ENCODE measurements at places on chromosomes 12 and 14.

- DNase-seq: no peak
These were observed 143.5 kb downstream of the PAX9 start for GRCh38 chr14:36805131-36805559.

DNA sequence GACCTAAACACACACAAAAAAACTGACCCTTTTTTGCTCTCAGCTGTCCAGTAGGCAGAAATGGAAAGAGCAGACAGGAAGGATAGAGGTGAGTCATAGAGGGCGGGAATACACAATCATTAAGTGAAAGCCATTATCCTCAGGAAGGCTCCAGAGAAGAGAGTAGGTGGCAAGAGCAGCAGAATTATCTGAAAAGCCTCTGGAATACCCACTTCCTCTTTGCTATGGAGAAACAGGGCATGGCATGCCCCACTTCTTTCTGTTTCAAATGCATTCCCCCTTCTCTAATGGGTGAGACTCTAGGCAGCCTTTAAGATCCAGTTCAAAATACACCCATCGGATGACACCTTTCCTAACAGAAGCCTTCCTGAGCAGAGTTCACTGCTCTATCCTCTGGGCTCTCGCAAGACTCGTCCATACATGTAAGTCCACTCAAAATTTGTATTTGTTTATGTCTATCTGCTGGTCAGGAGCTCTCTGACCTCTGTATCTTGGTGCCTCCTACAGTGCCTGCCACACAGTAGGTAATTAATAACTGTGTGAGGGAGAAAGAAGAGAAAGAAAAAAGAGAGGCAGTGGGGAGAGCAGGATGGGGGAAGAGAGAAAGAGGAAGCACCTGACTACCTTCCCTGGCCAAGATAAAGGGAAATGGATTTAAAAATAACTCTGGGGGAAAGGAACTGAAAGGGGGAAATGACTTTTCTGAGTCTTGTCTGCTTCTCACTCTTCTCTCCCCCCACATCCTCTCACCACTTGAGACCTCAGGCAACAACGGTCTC lies 8.5 kb downstream of the KLHL33 start:
- peak; percentile 36 for DNase-seq

DNA sequence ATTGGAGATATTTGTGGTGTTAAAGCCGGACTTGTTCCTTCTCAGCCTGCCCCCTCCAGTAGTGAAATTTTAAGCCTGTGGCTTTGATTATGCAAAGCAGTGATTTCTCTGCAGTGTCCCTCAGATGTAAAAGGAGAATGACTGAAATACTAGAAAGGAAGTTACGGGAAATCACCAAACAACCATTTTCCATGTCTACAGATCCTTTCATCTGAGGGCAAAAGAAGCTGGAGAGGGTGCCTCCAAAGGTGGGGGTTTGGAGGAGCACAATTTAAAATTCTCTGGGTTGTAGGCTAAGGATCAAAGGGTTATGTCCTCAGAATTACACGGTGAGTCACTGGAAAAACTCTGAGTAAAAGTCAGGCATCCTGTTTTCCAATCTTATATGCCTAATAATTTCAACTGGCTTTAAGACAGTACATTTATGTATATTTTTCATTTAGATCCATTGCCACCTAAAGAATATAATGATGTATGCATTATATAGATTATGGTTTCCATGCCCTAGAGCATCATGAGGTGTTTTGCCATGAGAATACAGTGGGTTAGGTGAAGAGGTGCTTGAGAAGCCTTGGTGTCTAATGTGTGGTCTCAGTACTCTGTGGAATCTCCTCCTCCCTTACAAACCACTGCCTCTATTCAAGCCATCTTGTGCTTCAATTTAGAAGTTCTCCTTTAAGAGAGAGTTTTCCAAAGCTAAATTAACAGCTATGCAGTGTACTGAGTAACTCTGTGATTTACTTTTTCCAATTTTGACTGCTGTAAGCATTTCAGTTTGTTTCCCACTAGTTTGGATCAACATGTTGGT lies 362.1 kb downstream of the RAD51B start:
- DNase-seq: no peak

DNA sequence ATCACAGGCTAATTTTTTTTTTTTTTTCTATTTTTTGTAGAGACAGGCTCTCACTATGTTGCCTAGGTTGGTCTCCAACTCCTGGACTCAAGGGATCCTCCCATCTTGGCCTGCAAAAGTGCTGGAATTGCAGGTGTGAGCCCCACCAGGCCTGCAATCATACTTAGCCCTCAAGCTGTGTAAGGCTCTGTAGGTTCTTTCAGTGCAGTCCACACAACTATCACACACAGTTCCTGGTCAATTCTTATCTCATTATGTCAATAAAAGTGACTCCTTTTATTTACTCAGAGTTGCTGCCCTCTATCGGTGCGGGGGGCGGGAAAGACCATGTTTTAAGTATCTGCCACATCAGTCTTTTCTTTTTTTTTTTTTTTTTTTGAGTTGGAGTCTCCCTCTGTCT lies 29.0 kb downstream of the SLC2A3 start:
- no peak for DNase-seq

DNA sequence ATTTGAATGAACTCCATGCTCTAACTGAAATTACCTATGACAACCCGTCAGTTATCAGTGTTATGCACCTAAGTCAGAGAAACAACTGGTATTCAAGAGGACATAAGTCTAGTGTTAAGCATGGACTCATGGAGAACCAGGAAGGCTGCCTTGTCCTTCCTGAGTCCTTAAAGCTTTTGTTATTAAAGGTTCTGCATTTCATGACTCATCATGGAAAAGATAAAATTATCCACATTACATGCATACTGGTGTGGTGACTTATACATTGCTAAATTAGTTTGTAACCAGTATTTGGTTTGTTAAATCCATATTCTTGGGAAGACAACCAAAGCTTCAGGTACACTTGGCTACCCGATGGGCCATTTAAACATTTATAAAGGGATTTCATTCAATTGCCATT lies 6.5 kb upstream of the OR4E1 start:
- no peak for DNase-seq

- no peak for DNase-seq
These were observed 154.6 kb upstream of the GRIN2B start for GRCh38 chr12:14135996-14136395.

DNA sequence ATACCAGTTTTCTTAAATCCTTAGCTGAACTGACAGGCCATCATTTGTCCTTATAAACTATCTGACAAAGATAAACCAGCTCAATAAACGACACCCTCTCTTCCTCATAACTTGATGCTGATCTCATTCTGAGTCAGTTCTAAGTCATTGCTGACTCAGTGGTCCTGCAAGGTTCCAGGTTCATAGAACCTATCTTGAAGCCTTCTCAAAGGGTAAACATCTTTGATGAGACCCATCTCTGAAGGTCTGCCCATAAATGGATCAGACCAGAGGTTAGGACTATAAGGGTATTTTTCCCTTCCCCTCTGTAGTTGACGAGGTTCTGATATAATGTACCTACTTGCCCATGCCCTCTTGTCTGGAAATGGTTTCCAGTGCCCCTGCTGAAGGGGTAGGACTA lies 11.9 kb downstream of the NAA25 start:
- DNase-seq: no peak

- DNase-seq: no peak
These were observed 585.4 kb downstream of the SNAPC1 start for GRCh38 chr14:62347562-62348011.

- DNase-seq: no peak
These were observed 545.4 kb downstream of the FOXG1 start for GRCh38 chr14:29311983-29312382.

- DNase-seq: no peak
These were observed 259.1 kb downstream of the PCNX1 start for GRCh38 chr14:71166180-71166837.

DNA sequence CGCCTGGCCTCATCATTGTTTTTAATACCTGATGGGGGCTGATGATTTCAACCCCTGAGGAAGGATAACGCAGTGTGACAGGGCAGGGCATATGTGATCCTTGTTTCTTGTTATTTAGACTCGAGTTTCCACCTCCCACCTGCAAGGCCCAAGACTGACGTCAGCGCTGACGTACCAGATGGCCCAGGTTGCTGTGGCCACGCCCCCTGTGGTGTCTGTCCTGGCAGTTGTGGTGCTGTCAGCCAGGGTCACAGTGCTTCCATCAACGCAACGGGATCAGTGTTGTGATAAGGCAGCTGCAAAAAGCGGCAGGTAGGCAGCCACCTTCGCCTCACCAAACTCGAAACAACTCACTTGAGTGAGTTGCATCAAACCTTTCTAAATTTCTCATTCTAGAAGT lies 18.4 kb downstream of the DDX51 start:
- no peak for DNase-seq

- DNase-seq: peak; percentile 67
These were observed 70.2 kb downstream of the SLC25A47 start for GRCh38 chr14:100393362-100393761.

Measured in mucosa of descending colon (tissue), 3 donors.